NCI-H1930 (cell line): ENCODE measurements at places on chromosomes 3 and 15.
A peak's percentile ranks its signal among the peaks of the same experiment; 100 is the strongest.

GRCh38 chr15:93982226-93982727 lies 249.1 kb upstream of the MCTP2 start:
- no peak for DNase-seq

- no peak for DNase-seq
Measured at GRCh38 chr15:34795267-34796081, at the start of gene ACTC1. Gene ACTC1 (minus strand): TSS chr15:34795549. CDS start chr15:34794808, 741 bp downstream.

DNA sequence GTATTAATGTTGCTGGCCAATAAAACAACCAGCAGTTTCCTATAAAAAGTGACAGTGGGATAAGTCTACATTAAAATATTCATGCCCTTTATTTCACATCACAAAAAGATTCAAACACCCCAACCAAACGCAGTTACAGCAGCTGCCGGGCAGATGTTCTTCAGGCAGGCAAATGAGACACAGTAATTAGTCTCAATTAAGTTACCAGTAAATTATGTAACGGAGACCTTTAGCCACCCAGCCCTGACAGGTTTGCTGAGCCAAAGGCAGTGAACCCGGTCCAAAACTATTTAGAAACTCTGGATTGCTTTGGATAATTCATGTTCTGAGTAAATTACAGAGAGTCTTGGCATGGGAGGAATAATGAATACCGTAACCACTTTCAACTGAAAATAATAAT lies 289.2 kb upstream of the LYSMD4 start:
- no peak for DNase-seq

DNA sequence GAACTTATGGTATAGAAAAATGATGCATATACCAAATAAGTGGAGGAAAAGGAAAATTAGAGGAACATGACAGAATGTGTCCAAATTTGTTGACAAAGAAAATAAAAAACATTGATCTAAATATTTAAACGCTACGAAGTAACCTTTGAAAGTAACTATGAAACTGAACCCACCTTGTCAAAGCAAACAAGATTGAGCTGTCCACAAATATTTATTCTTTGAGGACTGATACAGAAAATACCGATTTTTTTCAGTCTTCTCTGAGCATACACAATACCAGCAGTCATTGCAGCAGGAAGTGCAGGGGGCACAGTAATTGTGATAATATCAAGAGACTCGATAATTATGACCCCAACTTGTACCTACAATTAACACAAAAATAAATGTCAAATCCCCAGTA lies 40.0 kb downstream of the ATP13A3 start:
- DNase-seq: no peak

GRCh38 chr3:82081351-82081750 lies 319.9 kb upstream of the GBE1 start:
- no peak for DNase-seq

DNA sequence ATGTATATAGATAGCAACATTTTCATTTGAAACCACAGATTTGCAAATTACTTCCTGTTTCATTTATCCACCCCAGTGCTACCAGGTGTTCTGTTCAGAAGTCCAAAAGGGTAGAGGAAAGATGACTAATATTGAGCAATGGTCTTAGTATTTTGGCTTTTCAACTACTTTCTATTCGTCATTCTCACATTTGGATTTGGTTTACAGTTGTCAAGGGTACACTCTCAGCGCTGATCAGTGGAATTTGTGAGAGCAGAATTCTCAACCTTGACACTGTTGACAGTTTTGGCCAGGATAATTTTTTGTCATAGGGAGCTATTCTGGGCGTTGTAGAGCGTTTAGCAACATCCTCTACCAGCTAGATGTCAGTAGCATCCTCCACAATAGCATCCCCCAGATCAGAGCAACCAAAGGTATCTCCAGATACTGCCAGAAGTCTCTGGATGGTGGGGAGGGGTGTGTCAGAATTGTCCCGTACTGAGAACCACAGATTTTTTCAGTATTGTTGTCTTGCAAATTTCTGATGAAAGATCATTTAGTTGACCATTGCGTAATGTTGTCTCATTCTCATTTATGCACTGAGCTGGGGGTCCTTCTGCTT lies 4.2 kb downstream of the HMCES start:
- DNase-seq: no peak

- no peak for DNase-seq
Measured at GRCh38 chr15:66679061-66679656, 22.9 kb upstream of the SMAD6 start.

GRCh38 chr3:178676942-178677790 lies 140.9 kb downstream of the KCNMB2 start:
- DNase-seq: no peak

GRCh38 chr3:127152684-127153505 lies 40.0 kb upstream of the PRR23E start:
- no peak for DNase-seq

GRCh38 chr3:138861798-138862197 lies 27.1 kb upstream of the PIK3CB start:
- no peak for DNase-seq

DNA sequence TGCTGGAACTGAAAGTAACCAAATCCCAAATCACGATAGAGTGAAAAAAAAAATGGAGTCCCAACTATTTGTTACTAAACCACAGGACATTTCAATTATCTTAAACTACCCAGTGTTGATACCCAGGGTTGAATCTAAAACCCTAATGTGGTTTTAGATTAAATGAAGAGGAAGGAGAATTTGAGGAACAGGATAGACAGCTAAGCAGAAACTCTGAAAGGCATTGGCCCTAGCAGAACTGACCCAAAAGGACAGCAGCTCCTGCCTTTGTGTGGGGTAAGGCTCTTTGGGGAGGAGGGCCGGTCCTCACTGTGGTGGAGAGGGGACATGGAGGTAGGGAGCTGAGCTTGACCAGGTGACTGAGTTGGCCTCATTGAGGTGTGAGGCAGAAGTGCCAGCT lies 30.7 kb upstream of the SNRK start:
- DNase-seq: no peak

- no peak for DNase-seq
Measured at GRCh38 chr15:67025719-67026609, 39.4 kb upstream of the SMAD3 start.

DNA sequence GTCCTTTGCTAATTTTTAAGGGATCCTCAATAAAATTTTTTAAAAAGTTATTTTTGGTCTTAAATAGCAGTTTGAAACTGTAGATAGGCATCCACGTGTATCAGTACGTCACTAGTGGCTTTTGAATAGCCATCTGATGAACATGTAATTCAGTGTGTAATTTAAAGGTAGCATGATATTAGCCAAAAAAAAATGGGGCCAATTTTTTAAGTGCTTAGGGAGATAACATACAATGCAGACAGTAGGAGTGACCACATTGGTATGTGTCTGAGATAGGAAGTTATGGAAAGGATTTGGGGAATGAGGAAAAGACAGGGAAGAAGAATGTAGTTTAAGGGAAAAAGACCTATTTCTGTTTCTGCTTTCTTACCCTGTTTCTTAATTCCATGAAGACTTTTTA lies 2.5 kb downstream of the AP4E1 start:
- no peak for DNase-seq

- DNase-seq: no peak
Measured at GRCh38 chr3:169905404-169905803, 6.0 kb upstream of the SAMD7 start.

- DNase-seq: no peak
Measured at GRCh38 chr3:146823622-146824021, 218.5 kb upstream of the PLSCR5 start.

- no peak for DNase-seq
Measured at GRCh38 chr3:156582532-156583183, 27.7 kb upstream of the SSR3 start.

DNA sequence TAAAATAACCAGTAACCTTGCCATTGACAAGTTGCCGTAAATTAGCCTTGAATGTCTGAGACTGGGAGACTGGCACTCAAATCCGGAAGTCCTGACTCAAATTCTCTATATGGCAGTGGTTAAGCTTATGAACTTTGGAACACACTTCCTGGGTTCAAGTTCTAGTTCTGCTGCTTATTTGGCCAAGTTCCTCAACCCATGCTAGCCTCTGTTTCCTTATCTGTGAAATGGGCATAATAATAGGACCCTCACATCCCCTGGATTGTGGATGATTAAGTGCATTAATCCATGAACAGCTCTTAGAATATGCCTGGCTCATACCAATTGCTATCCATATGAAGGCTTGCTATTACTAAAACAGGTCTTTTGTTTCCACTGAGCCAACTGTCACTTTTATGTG lies 311.5 kb downstream of the EDEM1 start:
- no peak for DNase-seq

DNA sequence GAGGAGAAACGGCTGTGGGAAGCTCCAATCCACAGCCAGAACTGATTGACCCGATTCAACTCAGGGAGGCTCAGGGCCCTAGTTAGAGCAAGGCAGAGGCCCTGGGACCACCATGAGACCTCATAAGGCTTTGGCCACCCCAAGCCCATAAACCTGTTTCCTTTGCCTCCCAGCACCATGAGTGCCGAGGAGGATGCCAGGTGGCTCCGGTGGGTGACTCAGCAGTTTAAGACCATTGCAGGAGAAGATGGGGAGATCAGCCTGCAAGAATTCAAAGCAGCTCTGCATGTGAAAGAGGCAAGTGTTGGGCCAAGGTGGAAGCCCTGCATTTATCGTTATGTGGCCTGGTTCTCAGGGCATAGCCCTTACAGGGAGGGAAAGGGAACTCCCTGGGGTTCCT lies 11.9 kb downstream of the NOX5 start:
- DNase-seq: no peak

DNA sequence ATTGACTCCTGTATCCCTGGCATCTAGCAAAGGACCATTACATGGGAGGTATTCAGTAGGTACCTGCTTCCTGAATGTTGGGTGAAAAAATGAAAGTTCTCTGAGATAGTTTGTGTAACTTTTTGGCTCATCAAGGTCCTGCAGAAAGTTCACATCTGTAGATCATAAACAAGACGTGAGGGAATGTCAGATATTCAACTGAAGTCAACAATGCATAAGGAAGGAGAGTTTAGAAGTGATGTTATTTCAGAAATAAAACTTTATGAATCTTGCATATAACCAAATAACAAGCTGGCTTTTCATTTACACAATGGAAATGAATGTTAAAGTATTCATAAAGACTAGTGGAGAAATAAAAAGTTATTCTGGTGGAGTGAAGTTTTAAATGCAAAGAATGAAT lies 73.4 kb upstream of the RBMS3 start:
- DNase-seq: no peak

DNA sequence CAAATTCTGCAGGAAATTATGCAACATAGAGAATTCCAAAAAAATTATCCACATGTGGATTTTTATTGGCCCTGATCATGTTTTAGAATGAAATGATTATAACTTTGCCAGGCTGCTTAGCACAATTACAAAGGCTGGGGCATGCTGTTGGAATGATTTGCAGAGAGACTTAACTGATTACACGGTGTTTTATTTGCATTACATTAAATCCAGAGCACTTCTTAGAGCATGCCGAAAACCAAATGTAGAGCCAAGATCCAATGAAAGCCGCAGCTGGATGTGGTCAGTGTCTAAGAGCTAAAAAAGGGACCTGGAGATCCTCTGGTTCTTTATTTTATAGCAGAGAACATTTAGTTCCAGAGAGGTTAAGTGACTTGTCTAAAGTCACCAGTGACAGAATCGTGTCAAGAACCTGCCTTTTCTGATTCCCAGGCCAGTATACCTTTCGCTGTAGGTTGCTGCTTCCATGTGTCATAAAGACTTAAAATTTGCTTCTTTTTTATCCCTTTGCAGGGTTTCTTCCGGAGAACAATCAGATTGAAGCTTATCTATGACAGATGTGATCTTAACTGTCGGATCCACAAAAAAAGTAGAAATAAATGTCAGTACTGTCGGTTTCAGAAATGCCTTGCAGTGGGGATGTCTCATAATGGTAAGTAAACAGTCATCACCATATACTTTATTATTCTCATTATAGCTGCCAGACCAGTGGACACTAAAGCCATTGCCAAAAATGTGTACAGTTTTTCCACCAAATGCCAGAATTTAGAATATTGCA lies 92.0 kb upstream of the TSEN2 start:
- DNase-seq: no peak

DNA sequence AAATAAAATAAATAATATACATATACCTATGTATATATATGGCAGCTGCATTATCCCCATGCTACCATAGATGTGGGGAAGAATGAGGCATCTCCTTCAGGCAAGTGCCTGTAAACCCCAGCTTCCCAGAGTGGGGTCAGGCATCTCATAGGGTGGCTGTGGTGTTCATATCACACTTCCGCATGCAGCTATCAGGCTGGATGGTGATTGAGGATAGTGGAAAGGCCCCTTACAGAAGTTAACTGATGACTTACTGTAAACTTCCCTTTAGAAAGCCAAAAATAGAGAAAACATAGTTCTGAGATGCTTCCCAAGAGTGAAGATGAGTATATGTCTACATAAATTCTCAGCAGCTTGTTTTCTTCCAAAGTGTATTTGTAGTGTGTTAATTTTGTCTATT lies 3.5 kb upstream of the PP2D1 start:
- no peak for DNase-seq

DNA sequence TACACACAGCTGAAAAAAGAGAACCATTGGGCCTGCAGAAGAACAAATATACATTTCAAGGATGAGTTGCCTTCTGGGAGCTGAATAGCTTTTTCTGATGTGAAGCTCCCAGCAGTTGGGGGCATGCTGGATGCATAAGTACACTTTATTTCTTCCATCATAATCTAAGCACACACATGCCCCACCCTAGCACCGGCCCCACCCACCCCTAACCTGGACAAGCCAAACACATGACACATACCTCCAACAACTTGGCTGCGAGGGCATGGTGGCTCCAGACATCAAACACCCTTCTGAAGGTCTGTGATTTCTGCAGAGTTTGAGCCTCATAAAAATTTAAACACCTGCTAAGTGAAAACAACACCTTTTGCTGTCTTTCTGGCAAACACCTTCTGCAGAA lies 307.2 kb upstream of the TRIM42 start:
- no peak for DNase-seq

- no peak for DNase-seq
Measured at GRCh38 chr15:88655800-88656488, 17.1 kb downstream of the ISG20 start.

DNA sequence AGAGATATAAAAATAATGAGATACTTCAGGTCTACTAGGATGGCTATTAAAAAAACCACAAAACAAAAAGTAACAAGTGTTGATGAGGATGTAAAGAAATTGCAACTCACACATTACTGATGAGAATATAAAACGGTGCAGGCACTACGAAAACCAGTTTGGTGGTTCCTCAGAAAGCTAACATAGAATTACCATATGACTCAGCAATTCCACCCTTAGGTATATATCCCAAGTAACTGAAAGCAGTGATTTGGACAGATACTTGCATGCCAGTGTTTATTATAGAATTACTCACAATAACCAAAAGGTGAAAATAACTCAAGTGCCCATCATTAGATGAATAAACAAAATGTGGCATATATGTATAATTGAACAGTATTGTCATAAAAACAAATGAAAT lies 87.5 kb upstream of the MELTF start:
- no peak for DNase-seq

- no peak for DNase-seq
Measured at GRCh38 chr3:113261626-113262303, 50.4 kb downstream of the BOC start.

- peak; percentile 10 for DNase-seq
Measured at GRCh38 chr3:94336046-94336753, 273.3 kb downstream of the NSUN3 start.
